ENCODE measurements at places on chromosomes 13 and 19.

DNA sequence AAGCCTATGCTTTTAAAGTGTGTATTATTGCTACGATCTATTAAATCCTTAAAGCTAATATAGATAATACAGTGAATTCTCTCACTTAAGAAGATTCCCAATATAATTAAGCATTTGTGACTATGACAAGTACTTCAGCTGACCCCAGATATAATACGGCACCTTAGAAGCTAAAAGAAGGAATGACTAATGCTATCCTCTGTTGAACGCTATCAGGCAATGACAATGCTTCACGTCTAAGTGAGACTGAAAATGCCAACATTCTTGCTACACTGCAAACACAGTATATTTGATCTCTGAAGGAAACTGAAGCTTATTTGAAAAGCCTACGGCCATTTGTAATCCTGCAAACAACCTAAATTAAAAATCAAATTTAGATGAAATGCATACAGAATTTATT lies 19.7 kb downstream of the VWA8 start:
- no peak for ATAC-seq

- no peak for ATAC-seq
Observed at GRCh38 chr19:3105641-3106508, 11.7 kb downstream of the GNA11 start.

GRCh38 chr13:28268800-28269223 lies 130.5 kb downstream of the PAN3 start:
- no peak for ATAC-seq

GRCh38 chr13:96089749-96090239 lies at the start of gene HS6ST3:
TSS of gene HS6ST3 (plus strand) at chr13:96090107.
- ATAC-seq, result peak; percentile 23

GRCh38 chr13:48304143-48304876 lies 759 bp downstream of the RB1 start:
- peak; percentile 35 for ATAC-seq

GRCh38 chr19:56333506-56333905 lies 18.9 kb upstream of the ZSCAN5A start:
- ATAC-seq, result peak; percentile 66

DNA sequence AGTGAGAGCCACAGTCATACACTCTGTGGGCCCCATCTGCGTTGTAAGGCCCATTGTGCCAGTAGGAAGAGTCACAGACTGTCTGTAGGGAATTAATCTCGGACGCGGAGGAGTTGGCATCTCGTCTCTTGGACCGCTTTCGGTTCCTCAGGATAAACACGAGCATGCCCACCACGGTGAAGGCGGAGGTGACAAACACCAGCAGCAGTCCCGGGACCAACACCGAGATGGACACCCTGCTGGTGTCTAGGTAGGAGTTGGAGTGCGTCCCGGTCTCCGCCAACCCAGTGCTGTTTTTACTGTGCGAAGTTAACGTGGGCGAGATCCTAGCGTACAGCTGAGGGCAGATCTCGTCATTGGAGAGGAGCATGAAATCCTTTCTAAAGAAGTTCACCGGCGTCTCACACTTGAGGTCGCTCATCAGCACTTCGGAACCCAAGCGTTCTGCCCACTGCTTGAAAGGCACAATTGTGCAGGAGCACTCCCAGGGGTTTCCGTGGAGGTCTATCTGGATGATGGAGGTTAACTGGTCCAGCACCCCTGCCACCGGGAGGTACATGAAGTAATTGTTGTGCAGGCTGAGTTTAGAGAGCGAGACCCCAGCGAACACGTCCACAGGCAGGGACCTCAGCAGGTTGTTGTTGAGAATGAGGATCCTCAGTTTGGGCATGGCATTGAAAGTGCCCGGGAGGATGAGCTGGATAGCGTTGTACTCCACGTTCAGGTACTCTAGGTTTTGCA lies 2.7 kb downstream of the SLITRK1 start:
- ATAC-seq, result no peak

- ATAC-seq, result no peak
Observed at GRCh38 chr19:16576690-16577530, 4.7 kb upstream of the SLC35E1 start.

DNA sequence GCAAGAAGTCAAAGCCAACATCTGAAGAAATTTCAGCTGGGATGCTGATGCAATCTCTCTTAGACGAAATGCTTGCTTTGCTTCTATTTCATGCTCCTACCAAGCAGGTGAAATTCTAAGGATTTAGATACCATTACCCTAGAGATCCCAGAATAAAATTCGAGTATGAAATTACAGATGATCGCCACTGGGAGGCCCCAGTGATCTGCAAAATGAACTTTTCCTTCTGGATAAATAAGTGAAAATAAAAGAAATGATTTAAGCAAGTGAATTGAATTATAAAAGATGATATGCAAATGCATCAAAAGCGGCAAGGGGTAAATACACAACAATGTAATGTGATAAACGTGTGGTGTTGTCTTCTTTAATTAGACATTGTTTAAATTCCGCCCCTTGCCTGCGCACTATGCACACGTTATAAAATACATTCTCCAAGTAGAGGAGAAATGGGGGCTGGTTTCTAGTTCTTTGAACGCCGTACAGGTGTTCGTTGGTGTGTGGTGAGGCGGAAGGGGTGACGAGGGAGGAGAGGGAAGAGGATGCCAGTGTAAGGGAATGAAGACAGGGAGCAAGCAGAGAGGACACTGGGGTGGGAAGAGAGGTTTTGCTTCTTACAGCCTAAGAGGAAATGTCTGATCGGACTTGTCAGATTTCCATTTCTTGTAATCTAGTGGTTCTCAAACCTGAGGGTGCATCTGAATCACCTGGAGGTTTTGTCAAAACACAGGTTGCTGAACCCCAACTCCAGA lies 58.0 kb downstream of the ERCC5 start:
- ATAC-seq, result no peak

DNA sequence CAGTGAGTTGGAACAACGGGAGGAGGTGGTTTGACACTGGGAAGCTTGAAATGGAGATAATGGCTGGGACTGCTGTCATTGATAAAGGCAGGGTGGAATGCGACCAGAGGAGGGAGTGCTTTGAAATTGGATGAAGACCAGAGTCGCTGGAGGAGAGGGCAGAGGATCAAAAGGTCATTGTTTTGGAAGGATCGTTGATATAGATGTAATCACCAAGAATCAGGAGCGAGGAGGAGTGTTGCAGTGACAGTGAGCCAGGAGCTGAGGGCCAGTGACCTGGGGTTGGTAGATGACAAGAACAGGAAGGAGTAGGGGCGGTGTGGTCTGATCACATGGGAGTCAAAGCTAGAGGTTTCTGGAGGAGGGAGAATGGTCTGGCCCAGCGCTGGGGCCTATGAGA lies 25.3 kb downstream of the TM9SF2 start:
- no peak for ATAC-seq

- ATAC-seq, result no peak
Observed at GRCh38 chr13:80901530-80901929, 560.6 kb upstream of the SPRY2 start.

DNA sequence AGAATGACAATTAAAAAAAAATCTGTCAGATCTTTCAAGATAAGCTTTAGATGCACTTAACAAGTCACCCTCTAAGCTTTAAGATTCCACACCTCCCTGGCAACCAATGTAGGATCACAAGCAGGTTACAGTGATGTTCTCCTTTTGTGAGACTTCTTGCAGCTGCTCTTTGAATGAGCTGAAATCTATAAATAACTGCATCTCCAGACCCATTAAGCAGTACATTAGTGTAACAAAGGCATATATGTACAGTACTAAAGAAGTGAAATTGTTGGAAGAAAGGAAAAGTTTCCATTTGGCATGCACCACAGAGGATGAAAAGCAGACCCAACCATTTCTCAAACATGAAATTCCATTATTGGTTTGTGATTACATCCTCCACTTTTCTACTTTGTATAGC lies 364.7 kb downstream of the ENOX1 start:
- no peak for ATAC-seq

DNA sequence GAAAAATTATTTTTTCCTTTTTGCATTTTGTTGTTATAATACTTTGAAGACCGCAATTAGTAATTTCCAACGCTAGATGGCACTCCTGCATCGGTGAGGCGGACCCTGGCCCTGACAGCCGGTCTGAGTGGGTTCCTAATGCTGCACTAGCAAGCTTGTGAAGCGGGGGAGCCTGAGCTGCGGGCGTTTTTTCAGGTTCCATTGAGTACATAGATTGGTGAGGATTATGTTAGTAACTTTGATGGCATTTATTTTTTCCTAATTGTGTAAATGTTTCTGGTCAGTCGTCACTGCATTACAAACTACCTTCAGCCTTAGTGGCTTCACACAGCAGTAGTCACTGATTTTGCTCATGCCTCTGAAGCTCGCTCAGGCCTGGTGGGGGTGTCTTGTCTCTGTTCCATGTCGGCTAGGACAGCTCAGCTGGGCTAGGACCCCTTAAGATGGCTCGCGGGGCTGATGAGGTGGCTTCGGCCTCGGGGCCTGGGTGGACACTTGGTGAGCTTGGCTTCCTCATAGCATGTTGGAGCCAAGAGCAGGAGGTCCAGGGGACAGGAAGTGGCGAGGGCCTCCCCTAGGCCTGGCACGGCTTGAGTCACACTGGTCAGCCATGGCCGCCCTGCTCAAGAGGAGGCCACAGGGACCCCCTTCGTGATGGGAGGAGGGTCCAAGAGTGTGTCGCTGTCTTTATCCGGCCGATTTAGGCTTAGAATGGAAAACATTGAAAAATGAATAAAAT lies 25.0 kb downstream of the ERCC5 start:
- peak; percentile 58 for ATAC-seq

GRCh38 chr13:42266473-42266872 lies 5.5 kb upstream of the AKAP11 start:
- ATAC-seq, result no peak

GRCh38 chr13:77345150-77345780 lies 18.4 kb upstream of the MYCBP2 start:
- ATAC-seq, result no peak

GRCh38 chr19:34178274-34178610 lies 5.9 kb downstream of the LSM14A start:
- no peak for ATAC-seq

DNA sequence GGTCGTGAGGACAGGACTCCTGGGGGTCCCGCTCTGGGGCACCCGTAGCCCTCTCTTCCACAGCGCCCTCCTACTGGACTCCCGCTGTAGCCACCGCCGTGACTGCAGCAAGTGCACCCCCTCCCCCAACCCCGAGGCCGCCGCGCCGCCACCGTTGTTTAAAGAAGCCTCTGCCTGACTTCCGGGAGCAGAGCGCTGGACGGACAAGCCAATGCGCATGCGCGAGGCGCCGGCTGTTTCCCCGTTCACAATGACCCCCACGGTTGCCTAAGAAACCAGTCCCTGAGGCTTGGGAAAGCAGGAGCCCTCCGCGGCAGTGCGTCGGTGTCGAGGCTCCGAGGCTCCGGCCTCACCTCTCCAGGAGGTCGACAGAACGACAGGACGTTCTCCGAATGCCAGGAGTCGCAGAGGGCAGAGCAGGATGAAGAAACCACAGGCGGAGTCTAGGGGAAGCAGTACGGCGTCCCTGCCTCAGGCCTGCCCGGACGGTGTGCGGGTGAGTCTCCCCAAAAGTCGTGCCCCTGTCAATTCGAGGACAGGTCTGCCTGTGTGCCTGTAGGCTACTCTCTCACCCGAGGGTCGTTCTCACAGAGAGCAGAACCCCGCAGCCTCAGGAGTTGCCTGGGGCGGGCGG lies 70.5 kb upstream of the ZNF420 start:
- no peak for ATAC-seq

GRCh38 chr13:77492982-77493381 lies 42.5 kb upstream of the SCEL start:
- peak; percentile 89 for ATAC-seq

GRCh38 chr19:48613852-48614435 lies 932 bp downstream of the FAM83E start:
- no peak for ATAC-seq

- peak; percentile 78 for ATAC-seq
Observed at GRCh38 chr19:10478903-10479384, 24.2 kb downstream of the KEAP1 start.

GRCh38 chr19:30106417-30107095 lies 164.5 kb downstream of the URI1 start:
- no peak for ATAC-seq

DNA sequence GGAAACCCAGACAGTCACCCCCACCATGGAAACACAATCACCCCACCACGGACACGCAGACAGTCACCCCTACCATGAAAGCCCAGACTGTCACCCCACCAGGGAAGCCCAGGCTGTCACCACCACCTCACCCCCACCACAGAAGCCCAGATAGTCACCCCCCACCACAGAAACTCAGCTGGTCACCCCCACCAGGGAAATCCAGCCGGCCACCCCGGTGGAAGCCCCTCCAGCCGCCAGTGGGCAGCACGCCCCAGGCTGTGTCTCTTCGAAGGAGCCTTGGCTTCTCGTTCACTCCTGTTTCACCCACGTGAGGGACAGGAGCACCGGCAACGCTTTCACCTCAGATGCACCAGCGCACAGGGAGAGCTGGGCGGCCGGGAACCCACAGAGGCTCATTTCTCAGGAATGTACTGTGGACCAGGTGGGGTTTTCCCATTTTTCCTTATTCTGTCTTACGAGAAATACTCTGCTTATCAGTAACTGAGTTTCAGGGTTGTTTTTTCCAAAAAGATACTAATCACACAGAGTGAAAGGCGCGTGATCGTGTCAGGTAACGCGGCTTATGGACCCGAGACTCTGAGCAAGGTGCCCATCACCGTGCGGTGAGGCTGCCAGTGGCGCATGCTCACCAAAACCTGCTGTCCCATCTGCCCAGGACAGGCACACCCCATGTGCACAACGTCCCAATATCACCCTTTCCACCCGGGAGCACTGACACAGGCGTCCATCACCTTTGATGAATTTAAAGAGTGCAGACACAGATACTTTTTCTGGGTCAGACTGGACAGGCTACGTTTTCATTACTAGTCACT lies 28.0 kb downstream of the CARS2 start:
- no peak for ATAC-seq

DNA sequence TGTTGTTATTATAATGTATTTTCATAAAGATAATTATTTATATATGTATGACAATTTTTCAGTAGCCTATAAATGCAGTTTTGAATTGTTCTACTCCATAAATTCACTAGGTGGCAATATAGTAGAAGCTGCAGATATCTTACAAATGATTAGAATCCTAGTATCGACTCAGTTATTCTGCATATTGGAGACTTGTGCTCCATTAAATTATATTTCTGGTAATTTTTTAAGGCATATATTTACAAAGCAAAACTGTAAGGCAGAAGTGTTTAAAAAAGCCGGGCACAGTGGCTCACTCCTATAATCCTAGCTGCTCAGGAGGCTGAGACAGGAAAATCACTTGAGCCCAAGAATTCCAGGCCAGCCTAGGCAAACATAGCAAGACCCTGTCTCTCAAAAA lies 58.7 kb downstream of the DPY19L3 start:
- ATAC-seq, result no peak

All from esophagus mucosa (tissue), 1 donor.